ENCODE measurements at places on chromosomes 2 and 18. TPM values are rescaled to one million over a fixed set of nuclear protein-coding genes. Genes with fewer than 3 reads are reported as not detected.

The CREG2 gene
- not detected for total RNA-seq

The FKBP1B gene
- total RNA-seq = 1.8 TPM

- H3K27ac ChIP-seq = peak overlapping the region; percentile 23
- peak overlapping the region; percentile 5 for H3K4me3 ChIP-seq
- peak; percentile 54 for DNase-seq
- H3K27me3 ChIP-seq = no peaks in the 10 kb centered on the region
- H3K36me3 ChIP-seq = peaks cover 19% of the 10 kb centered on the region
- H3K4me1 ChIP-seq = peaks cover 21% of the 10 kb centered on the region
Observed at GRCh38 chr18:80171054-80171872, 62.2 kb downstream of the ADNP2 start.

- no peaks in the 10 kb centered on the region for H3K4me1 ChIP-seq
- DNase-seq = no peak
- no peak overlapping the region for H3K4me3 ChIP-seq
- no peaks in the 10 kb centered on the region for H3K27me3 ChIP-seq
- H3K27ac ChIP-seq = no peak overlapping the region
Observed at GRCh38 chr2:238655198-238655860, 192.6 kb upstream of the TWIST2 start.

DNA sequence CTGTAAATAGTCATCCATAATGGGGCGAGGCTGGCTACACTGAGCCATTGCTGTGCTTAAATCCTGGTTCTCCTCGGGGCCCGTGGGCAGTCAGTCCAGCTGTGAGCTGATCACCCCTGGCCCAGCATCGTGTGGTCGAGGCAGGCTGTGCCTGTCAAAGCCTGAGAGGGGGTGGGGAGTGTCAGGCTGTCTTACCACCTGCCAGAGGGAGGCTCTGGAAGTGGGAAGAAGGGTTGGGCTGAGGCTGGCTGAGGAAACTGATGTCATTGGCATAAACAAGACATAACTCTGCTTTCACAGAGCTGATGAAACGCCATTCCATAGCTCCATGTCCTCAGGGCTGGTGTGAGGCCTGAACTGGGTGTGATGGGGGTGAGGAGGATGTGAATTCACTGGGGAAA, 49.7 kb downstream of the KLHL29 start:
- DNase-seq = peak; percentile 46
- peaks cover 22% of the 10 kb centered on the region for H3K4me1 ChIP-seq
- peak overlapping the region; percentile 16 for H3K27ac ChIP-seq
- H3K27me3 ChIP-seq = no peaks in the 10 kb centered on the region
- H3K36me3 ChIP-seq = peaks cover 17% of the 10 kb centered on the region

DNA sequence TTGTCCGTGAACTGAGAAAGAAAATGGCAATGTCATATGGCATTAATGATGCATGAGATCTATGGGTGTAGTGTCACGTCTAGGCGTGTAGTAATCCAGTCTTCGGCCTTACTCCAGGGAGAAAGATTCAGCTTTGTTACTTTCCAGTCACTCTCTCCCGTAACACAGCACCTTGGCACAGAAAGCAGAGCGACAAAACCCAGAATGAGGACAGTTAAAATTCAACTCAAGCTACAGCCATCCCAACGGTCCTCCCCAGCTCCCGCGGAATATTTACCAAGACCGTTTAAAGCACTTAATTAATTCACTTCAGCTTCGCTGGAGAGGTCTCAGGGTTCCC, 797 bp upstream of the CRIM1 start:
- no peaks in the 10 kb centered on the region for H3K27me3 ChIP-seq
- peak overlapping the region; percentile 95 for H3K4me3 ChIP-seq
- H3K4me1 ChIP-seq = peaks cover 23% of the 10 kb centered on the region
- peaks cover 19% of the 10 kb centered on the region for H3K36me3 ChIP-seq
- no peak for DNase-seq
- no peak overlapping the region for H3K27ac ChIP-seq

All from MCF 10A (cell line).